Activated CD4-positive, alpha-beta T cell treated with anti-CD3 and anti-CD28 coated beads, Interleukin-2, amount 50 U/mL, for 1 hour (primary cell): ENCODE measurements at places on chromosomes 2 and 18.

DNA sequence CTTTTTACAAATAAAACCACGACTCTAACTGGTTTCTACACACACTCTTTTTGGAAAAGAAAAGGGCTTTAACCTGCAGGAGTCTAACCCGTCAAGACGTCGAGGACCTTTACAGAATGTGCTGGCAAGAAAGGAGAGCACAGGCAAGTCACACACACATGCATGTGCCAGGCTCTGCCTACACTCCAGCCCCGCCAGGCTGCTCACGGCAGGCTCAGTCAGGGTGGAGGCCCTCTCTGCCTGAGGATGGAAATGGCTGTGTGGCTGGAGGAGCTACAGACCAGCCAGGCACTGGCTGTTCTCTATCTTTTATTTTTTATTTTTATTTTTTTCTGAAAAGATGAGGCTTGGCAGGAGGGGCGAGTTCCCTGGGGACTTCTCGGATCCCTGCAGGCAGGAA is 10.2 kb downstream of the SIX3 start:
- no peak for DNase-seq

DNA sequence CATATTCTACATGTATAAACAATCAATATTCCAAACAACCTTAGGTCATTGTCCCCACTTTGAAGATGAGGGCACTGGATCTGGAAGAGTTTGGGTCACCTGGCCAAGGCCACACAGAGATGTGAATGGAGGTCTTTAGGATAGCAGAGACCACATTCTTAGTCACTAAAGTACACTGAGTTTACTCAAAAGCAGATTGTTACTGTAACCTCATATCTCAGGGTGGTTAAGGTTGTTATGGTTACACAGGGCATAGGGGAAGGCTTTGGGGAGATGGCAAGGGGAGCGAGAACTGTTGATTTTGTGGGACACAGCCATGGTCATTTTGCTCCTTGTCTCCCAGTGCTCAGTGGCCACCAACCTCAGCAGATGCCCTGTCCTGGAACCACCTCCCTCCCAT is 109.4 kb downstream of the GATA6 start:
- no peak for DNase-seq

GRCh38 chr18:23450022-23450421 is 3.1 kb upstream of the RIOK3 start:
- no peak for DNase-seq

DNA sequence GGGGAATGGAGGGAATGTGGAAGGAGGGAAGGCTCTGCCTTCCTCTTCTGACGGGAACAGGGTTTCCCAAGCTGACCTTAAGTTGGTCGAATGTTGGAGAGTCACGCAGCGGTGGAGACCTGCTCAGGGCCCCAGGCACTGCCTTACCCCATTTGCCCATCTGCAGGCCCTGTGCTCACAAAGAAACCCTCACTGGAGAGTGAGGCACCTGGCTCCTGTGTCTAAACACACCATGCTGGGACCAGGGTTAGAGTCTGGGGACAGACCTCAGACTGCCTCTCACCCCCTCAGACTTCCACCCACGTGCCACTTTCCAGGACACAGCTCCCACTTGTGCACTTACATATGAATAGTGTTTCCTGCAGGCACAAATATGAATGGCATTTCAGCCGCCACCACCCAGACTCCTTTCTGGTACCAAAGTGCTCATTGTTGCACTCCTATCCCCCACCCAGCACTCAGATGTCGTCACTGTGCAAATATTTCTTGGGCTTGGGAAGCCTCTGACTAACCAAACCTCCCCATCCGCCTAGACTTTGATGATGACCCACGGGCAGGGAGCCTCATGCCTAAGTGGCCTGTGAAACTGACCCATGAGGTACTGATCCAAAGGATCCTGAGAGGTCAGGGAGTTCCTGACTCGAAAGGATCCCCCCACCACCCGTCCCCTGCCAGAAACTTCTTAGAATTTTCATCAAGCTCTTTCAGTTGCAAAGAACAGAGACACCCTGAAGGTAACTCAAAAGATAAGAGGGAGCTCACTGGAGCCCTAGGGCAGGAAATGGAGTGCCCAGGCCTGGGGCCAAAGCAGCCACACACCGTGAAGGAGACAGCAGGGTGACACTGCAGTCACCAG is 78.3 kb downstream of the STPG4 start:
- no peak for DNase-seq

DNA sequence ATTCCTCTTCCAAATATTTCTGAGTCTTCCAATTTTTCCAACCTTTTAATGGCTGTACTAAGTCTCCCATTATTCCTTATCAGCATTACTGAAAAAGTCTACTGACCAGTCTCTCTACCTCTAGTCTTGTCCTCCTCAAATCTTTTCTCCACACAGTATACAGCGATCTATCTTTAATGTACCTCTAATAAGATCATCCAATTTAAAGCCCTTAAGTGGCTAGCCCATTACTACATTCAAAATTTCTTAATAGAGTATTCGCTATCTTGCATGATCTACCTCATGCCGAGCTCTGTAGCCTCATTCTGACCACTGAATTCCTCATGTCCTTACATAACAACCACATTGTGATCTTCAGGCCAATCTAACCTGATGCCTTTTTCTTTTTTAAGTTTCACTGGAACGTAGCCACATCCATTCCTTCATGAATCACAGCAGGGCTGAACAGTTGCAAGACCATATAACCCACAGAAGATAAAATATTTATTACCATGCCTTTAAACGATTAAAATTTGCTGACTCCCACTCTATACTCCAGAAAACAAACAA is 57.9 kb downstream of the SLC66A3 start:
- DNase-seq: no peak

GRCh38 chr2:129456691-129457090 is 522.8 kb upstream of the RAB6C start:
- DNase-seq: no peak

DNA sequence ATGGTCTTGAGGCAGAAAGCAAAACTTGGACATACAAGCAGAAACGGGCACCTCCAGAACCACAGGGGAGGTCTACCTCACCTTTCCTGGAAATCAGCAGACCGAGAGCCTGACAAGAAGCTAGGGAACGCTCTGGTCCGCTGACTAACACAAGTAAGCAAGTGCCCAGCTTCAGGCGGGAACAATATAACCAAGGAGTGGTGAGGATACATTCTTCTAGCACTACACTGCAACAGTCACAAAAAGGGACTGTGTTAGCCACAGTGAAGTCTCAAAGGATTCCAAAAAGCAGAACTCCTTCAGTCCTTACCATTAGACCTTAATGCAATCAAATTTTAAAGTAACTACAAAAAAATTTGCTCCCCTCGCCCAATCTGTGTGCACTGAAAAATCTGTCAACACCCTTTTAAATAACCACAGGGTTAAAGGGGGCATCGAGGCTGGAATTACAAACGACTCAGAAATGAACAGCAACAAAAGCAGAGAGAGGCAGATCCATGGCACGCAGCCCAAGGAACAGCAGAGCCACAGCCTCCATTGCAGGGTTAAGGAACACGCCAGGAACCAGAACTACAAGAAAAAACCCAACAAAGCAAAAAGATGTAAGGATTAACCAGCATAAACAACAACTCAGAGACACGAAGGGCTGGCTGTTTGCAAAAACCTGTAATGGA is 7.1 kb downstream of the THAP4 start:
- no peak for DNase-seq
